ENCODE measurements at places on chromosomes 2 and 18. TPM values are rescaled to one million over a fixed set of nuclear protein-coding genes. Genes with fewer than 3 reads are reported as not detected.

GRCh38 chr2:137968477-137969417 is 4.5 kb downstream of the HNMT start:
- peak overlapping the region; percentile 17 for H3K27ac ChIP-seq
- H3K4me1 ChIP-seq, result peaks cover 3% of the 10 kb centered on the region
- no peaks in the 10 kb centered on the region for H3K27me3 ChIP-seq
- DNase-seq, result no peak
- peaks cover 4% of the 10 kb centered on the region for H3K36me3 ChIP-seq
- H3K4me3 ChIP-seq, result no peak overlapping the region

DNA sequence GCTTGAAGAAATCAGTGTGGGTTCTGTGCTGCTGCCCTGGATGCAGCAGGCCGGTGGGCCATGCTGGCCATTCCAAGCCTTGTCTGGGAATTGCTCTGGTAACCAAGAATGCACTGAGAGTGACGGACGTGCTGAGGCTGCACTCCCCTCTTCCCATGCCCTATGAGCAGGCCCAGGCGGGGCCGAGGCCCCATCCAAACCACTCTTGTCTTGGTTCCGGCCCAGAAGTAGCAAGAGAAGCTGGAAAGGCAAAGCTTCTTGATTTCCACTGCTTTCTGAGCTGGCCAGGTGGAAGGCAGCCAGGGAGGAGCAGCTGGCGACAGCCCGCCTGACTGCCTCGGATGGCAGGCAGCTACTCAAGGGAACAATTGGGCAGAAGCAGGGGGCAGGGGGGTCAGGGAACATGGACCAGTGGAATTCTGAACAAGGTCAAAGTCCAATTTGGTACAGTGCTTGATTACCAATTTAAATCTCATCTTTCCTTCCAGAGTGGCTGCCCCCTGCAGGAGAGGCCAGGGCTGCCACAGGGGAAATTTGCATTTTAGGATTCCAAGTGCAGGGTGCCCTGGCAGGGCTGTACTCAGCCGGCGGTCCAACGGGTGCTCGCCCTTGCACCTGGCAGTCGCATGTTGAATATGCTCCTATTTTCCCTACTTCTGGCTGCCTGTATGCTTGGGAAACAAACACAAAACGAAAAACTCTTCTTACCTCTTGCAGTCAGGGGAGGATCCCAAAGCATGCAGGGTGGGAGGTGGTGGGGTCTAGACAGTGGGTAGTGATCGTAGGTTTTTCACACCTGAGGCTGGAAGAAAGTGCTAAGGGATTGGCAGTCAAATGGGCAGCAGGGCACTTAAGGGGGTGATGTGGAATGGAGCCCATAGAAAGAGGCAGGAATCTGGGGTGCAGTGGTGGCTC is 67.3 kb downstream of the LIPG start:
- H3K4me3 ChIP-seq, result no peak overlapping the region
- no peak overlapping the region for H3K27ac ChIP-seq
- H3K4me1 ChIP-seq, result peaks cover 3% of the 10 kb centered on the region
- DNase-seq, result no peak
- no peaks in the 10 kb centered on the region for H3K36me3 ChIP-seq
- H3K27me3 ChIP-seq, result no peaks in the 10 kb centered on the region

DNA sequence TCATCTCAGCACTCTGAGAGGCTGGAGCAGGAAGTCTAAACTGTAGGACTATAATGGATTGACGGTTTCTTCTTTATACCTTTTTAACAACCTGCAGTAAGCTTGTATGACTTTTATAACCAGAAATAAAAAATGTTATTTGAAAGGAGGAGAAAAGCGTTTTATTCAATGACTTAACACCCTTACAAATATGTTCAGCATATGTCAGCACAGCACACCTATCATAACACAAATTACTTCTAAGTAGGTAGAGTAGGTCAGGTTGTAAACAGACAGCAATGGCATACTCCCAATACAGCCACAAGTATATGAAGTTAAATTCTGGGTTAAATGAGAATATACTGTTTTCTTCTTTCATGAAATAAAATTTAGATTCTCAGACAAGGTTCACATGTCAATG is 16.1 kb downstream of the RAB1A start:
- H3K27ac ChIP-seq, result no peak overlapping the region
- no peak for DNase-seq
- H3K27me3 ChIP-seq, result no peaks in the 10 kb centered on the region
- peaks cover 20% of the 10 kb centered on the region for H3K36me3 ChIP-seq
- H3K4me3 ChIP-seq, result no peak overlapping the region

DNA sequence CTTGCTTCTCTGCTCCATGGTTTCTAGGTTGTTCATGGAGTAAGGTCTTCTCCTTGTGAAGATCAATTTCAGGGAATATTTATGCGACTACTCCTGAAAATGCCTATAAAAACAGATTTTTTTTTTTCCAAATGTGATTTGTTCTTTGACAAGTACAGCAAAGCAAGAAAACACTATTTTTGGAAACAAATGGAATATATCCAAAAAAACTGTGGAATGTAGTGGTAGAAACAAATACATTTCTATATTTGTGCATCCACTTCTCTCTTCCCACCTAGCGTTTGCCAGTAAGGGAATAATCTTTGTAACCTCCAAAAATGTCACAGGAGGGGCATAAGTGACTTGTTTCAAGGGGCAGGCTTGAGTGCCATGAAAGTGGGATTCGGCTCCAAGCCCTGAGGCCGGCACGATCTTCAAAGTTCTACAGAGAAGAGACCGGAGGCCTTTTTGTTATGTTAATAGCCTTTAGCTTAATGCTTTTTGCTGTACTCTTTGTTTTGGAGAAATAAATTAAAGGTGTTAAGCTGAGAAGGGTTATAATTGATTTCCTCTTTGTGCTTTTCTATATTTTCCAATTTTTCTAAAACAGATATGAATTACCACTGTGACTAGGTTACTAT is 200.6 kb downstream of the NRP2 start:
- no peaks in the 10 kb centered on the region for H3K36me3 ChIP-seq
- no peak overlapping the region for H3K27ac ChIP-seq
- H3K4me1 ChIP-seq, result no peaks in the 10 kb centered on the region
- H3K4me3 ChIP-seq, result no peak overlapping the region
- no peak for DNase-seq

DNA sequence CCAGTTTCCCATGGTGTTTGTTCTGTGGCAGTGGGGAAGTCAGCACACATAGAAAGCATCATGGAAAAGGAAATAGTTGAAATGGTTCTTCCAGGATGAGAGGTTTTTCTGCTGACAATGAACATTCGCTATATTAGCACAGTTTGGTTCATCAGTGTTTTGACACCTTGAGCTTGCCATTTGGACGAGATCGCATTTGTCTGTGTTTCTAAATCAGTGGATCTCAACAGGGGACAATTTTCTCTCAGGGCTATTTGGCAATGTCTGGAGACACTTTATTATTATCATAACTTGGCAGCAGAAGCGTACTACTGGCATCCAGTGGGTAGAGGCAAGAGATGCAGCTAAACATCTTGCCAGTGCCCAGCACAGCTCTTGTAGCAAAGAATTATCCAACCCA is 74.6 kb downstream of the CD8B2 start:
- no peaks in the 10 kb centered on the region for H3K27me3 ChIP-seq
- no peaks in the 10 kb centered on the region for H3K36me3 ChIP-seq
- peaks cover 7% of the 10 kb centered on the region for H3K4me1 ChIP-seq
- H3K27ac ChIP-seq, result no peak overlapping the region
- H3K4me3 ChIP-seq, result no peak overlapping the region

The HTR2B gene
- 0.35 TPM for total RNA-seq

The SGO2 gene
- total RNA-seq, result 5.3 TPM

GRCh38 chr18:50719471-50720324 is 100.1 kb downstream of the MRO start:
- H3K27me3 ChIP-seq, result no peaks in the 10 kb centered on the region
- no peaks in the 10 kb centered on the region for H3K4me1 ChIP-seq
- no peak for DNase-seq
- H3K36me3 ChIP-seq, result no peaks in the 10 kb centered on the region

- no peak overlapping the region for H3K27ac ChIP-seq
- no peaks in the 10 kb centered on the region for H3K27me3 ChIP-seq
- no peaks in the 10 kb centered on the region for H3K36me3 ChIP-seq
Observed at GRCh38 chr2:66127656-66128055, 307.3 kb upstream of the MEIS1 start.

- H3K4me1 ChIP-seq, result no peaks in the 10 kb centered on the region
- no peaks in the 10 kb centered on the region for H3K36me3 ChIP-seq
- DNase-seq, result no peak
- no peak overlapping the region for H3K27ac ChIP-seq
- H3K4me3 ChIP-seq, result no peak overlapping the region
Observed at GRCh38 chr2:100767224-100767653, 52.7 kb upstream of the NPAS2 start.

- H3K36me3 ChIP-seq, result peaks cover 20% of the 10 kb centered on the region
- peaks cover 17% of the 10 kb centered on the region for H3K4me1 ChIP-seq
- DNase-seq, result no peak
- H3K27ac ChIP-seq, result no peak overlapping the region
Observed at GRCh38 chr18:79931475-79931874, 20.0 kb downstream of the SLC66A2 start.

The AUP1 gene
- total RNA-seq, result 65.5 TPM

DNA sequence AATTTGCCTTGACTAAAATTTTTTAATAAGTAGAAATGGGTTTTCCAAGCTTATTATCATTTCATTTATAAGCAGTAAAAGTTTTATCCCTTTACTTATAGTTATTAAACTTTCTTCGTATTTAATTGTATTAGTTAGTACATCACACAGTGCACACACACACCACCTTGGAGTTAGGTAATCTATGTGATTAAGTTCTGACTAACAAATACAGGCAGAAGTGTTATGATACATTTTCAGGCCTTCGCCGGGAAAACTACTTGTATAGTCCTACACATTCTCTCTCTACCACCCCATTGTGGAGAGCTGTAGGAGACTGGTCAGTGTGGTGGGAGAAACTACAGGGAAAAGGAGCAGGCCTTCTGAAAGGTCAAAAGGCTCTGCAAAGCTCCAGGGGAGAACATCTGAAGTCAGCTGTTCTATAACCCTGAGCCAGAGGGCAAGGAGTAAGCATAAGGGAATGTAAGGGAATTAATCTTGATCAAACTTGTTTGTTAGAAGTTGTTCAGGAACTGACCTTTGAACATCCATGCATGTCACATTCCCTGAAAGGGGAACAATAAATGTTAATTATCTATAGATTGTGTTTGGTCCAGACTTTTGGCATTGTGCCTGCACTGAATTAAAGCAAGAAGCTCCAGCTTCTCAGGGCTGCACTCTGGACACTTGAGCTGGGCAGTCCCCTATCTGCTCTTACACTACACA is 231.7 kb downstream of the FSIP2 start:
- no peaks in the 10 kb centered on the region for H3K4me1 ChIP-seq
- H3K36me3 ChIP-seq, result no peaks in the 10 kb centered on the region
- H3K27ac ChIP-seq, result no peak overlapping the region
- no peak overlapping the region for H3K4me3 ChIP-seq
- DNase-seq, result no peak

- no peak overlapping the region for H3K27ac ChIP-seq
- H3K27me3 ChIP-seq, result no peaks in the 10 kb centered on the region
- H3K4me1 ChIP-seq, result peaks cover 19% of the 10 kb centered on the region
- DNase-seq, result no peak
- H3K36me3 ChIP-seq, result no peaks in the 10 kb centered on the region
Observed at GRCh38 chr2:65364986-65365733, 67.2 kb downstream of the SPRED2 start.

The CABYR gene
- total RNA-seq, result 0.66 TPM

GRCh38 chr2:71460595-71461303 is 7.4 kb downstream of the DYSF start:
- H3K4me3 ChIP-seq, result no peak overlapping the region
- peak; percentile 47 for DNase-seq
- H3K27ac ChIP-seq, result peak overlapping the region; percentile 5
- peaks cover 57% of the 10 kb centered on the region for H3K4me1 ChIP-seq

DNA sequence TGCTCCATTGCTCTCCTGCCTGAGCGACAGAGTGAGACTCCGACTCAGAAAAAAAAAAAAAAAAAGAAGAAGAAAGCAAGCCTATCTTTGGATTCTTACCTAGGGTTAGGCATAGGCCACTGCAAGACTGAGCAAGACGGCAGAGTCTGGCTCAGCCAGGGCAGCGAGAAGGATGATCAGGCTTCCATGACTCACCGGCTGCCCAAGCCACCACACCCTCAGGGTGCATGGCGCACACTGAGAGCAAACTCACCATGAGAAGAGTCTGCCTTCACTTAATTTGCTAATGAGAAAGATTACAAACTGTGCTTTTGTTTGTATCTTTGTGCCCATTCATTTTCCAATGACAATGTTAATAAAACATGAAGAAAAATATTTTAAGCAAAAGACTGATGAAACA is 8.2 kb downstream of the FAM110C start:
- DNase-seq, result no peak
- no peak overlapping the region for H3K4me3 ChIP-seq
- H3K4me1 ChIP-seq, result no peaks in the 10 kb centered on the region
- no peaks in the 10 kb centered on the region for H3K27me3 ChIP-seq

DNA sequence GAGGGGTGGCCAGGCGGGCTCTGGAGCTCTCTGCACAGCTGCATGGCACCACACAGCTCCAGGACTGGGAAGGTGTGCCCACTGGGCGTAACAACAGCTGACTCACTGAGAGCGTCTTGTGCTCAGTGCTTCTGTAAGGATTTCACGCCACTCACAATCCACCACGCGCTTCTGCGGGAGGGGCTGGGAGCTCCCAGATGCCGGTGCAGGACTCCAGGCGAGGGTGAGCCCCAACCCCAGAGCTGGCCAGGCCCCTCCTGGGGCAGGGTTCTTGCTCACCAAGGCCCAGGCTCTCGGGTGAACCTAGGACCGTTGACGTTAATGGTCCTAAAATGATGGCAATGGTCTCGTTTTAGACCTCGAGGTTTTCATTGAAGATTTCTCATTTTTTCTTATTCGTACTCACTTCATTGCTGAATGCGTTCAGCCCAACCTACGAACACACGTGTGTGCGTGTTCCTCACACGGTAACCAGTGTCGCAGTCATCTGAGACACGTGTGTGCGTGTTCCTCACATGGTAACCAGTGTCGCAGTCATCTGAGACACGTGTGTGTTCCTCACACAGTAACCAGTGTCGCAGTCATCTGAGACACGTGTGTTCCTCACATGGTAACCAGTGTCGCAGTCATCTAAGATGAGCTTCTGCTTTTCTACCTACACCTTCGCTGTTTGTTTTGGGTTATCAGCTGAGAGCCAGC is 38.4 kb upstream of the ZNF236 start:
- no peak overlapping the region for H3K27ac ChIP-seq
- no peak for DNase-seq
- no peak overlapping the region for H3K4me3 ChIP-seq
- no peaks in the 10 kb centered on the region for H3K36me3 ChIP-seq
